Left lung (tissue), 14 donors: ENCODE measurements at places on chromosomes 13 and 19. TPM values are rescaled to one million over a fixed set of nuclear protein-coding genes. Genes with fewer than 3 reads are reported as not detected.

Gene IL12RB1
- 3.1 TPM for total RNA-seq

Gene KLC3
- total RNA-seq, result 1.9 TPM

Gene CABP5
- not detected for total RNA-seq

Gene CYP4F8
- not detected for total RNA-seq

Gene SIGLEC5
- 11.0 TPM for total RNA-seq

Gene SPACA6
- total RNA-seq, result 15.9 TPM
